ENCODE measurements at places on chromosomes 4 and X.

- no peak for DNase-seq
Measured at GRCh38 chr4:22532896-22533295, 17.0 kb upstream of the ADGRA3 start.

- DNase-seq: no peak
Measured at GRCh38 chr4:98151145-98151924, 8.1 kb upstream of the STPG2 start.

GRCh38 chr4:107034996-107035818 lies 906 bp downstream of the DKK2 start:
- DNase-seq: no peak

GRCh38 chr4:39682138-39682537 lies 15.8 kb upstream of the UBE2K start:
- no peak for DNase-seq

- DNase-seq: no peak
Measured at GRCh38 chr4:118834070-118834469, 1.9 kb downstream of the SEC24D start.

All from stimulated activated CD8-positive, alpha-beta memory T cell treated with anti-CD3 and anti-CD28 coated beads, Interleukin-15, amount 100 ng/mL, for 1 hour (primary cell).